Posterior vena cava (tissue), 2 donors: ENCODE measurements at places on chromosomes 2 and 18.

- DNase-seq, result peak; percentile 78
Observed at GRCh38 chr18:79607361-79607952, 72.1 kb upstream of the CTDP1 start.

GRCh38 chr2:106851087-106851874 lies 34.7 kb downstream of the ST6GAL2 start:
- no peak for DNase-seq

- DNase-seq, result no peak
Observed at GRCh38 chr2:69952336-69953115, 8.9 kb downstream of the ASPRV1 start.

- DNase-seq, result no peak
Observed at GRCh38 chr18:55047546-55047945, 88.3 kb upstream of the CCDC68 start.

GRCh38 chr2:169091761-169092519 lies 22.6 kb downstream of the DHRS9 start:
- DNase-seq, result no peak

GRCh38 chr2:195929531-195929930 lies 139.1 kb downstream of the DNAH7 start:
- no peak for DNase-seq

DNA sequence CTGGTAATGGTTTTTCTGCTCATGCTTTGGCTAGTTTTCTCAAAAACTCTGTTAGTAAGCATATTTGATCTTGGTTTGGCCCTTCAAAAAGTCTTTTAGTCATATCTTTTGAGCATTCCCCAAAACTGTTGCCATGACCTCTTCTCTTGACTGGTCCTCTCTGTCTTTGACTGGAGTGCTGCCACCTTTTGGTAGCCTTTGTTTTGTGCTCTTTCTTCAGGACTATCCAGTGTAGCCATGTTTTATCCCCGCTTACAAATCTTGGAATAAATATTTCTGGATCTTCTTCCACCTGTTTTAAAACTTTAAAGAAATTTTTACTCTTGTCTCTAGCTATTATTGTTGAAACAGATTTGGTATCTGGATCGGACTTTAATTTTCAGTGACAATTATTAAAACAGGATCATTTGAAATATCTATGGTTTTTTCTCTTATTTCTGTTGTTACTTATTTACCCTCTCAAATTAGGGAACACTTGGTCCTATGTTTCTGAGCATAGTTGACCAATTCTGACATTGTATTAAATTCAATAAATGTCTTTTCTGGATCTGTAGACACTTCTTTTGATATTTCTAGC lies 965 bp upstream of the ELOA2 start:
- no peak for DNase-seq

DNA sequence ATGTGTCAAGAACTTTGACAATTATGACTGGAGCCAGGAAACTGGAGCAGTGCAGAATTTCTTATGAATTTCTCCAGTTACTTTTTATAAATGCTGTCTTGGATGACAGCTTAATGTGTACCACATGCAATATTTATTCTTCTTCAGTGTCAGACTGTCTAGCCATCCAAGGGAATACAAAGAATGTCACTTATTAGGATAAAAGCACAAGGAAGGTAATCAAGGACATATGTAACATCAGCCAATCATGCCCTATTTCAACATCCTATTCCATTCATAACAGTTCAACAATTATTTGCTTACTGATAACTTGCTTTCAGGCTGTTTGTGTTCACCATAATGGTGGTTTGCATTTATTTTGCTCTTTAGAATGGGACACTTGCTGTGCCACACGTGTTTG lies 139.8 kb downstream of the OLA1 start:
- no peak for DNase-seq

DNA sequence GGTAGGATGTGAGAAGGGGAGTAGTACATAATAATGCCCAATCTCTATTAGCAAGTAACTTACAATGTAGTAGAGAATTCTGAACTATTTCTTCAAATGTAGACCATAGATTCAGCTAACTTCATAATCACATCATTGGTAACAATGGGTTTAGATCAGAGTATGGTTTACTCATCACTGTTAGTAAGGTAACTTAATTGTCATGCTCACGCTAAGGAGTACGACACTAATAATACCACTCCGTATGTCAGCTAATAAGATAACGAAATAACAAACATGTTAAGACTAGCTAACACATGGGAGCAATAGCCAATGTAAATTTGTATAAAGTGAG lies 56.4 kb upstream of the CCDC141 start:
- no peak for DNase-seq

GRCh38 chr2:228763379-228763981 lies 507.6 kb downstream of the PID1 start:
- DNase-seq, result no peak
